Substantia nigra (tissue), 51 donors: ENCODE measurements at places on chromosomes 3 and 15.

DNA sequence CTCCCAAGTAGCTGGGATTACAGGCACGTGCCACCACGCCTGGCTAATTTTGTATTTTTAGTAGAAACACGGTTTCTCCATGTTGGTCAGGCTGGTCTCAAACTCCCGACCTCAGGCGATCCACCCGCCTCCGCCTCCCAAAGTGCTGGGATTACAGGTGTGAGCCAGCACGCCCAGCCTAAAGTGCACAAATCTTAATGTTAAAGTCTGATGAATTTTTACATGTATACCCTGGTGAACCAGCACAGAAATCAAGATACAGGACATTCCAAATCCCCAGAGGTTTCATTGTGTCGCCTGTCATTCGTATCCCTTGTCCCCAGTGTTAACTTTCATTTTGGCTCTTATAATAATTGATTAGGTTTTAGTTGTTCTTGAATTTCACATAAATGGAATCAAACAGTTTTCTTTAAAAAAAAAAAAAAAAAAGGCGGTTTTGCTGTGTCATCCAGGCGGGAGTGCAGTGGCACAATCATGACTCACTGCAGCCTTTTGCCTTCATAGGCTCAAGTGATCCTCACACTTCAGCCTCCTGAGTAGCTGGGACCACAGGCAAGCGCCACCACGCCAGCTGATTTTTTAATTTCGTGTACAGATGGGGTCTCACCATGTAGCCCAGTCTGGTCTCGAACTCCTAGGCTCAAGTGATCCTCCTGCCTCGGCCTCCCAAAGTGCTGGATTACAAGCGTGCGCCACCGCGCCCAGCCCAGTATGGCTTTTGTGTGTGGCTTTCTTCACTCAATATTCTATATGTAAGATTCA is 1.5 kb upstream of the TM4SF19 start:
- DNase-seq: no peak

DNA sequence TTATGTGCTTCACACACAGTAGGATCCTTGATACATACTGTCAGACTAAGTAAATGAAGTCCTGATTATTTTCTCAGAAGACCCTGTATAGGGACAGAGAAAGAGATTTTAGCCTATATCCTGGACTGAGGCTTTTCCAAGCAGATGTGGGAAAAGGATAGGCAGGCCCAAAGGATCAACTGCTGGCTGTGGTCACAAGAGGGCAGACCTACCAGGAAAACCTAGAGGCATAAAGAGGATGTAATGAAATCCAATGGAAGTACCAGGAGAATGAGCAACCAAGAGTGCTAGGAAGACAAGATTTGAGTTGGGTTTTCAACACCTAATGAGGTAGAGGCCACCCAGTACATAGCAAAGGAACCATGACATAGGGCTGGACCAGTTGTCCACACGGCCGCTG is 23.1 kb downstream of the DCLK3 start:
- no peak for DNase-seq

GRCh38 chr3:20905210-20905805 is 719.3 kb upstream of the SGO1 start:
- no peak for DNase-seq

- DNase-seq: no peak
These were observed 48.0 kb upstream of the APEH start for GRCh38 chr3:49626101-49626581.

DNA sequence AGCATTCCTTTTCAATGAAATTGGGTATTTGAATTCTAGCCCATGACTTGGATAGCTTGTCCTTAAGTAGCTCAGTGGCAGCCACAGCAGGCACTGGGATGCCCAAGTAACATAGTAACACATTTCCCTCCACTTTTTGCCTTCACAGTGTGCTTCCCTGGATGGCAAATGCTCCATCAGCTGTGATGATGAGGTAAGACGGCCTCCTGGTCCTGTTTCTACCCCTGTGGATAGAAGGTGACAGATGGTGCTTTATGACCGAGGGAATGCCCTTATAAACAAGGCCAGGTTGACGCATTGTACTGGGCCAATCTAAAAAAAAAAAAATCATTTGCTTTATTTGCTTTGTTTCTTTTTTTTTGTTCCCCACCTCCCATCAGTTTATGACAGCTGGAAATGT is 41.8 kb upstream of the LRTM1 start:
- DNase-seq: no peak

- DNase-seq: no peak
These were observed 453.9 kb downstream of the LPP start for GRCh38 chr3:188607805-188608315.
